ENCODE measurements at places on chromosomes 11 and 22.

DNA sequence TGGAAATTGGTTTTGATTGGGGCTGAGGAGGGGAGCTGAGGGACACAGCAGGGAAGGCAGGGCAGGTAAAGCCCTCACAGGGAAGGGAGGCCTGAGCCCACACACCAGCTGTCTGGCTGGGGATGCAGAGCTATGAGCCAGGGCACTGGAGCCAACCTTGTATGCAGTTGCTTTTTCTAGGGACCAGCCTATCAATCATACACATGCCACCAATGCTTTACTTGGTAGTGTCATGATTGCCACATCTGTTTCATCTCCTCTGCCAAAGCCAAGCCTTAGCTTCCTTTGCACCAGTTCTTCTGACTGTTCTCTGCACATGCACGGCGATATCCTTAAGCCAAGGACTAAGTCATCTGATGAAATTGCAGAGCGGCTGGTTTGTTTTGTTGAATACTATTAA lies 207.1 kb upstream of the PLET1 start:
- DNase-seq: no peak

GRCh38 chr22:37088108-37088605 lies 21.4 kb downstream of the TMPRSS6 start:
- DNase-seq: no peak

DNA sequence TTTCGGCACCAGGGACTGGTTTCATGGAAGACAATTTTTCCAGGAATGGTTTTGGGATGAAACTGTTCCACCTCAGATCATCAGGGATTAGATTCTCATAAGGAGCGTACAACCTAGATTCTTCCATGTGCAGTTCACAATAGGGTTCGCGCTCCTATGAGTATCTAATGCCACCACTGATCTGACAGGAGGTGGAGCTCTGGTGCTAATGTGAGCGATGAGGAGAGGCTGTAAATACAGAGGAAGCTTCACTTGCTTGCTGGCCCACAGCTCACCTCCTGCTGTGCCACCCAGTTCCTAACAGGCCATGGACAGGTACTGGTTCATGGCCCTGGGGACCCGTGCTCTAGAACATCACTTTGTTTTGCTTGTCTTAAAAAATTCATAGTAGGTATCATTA lies 41.8 kb upstream of the AMPD3 start:
- peak; percentile 70 for DNase-seq

DNA sequence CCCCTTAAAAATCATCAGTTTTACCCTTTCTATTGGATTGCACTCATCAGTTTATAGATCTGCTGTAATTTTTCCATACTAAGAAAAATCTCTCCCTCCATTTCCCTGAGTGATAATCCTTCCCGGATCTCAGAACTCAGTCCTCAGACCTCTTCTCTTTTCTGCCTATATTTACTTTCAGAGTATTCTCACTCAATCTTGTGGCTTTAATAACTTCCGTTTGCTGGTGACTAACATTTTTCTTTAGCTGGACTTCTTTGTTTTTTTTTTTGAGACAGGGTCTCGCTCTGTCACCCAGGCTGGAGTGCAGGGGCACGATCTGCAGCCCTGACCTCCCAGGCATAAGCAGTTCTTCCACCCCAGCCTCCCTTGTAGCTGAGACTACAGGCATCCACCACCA lies 10.4 kb downstream of the ATXN10 start:
- DNase-seq: no peak

DNA sequence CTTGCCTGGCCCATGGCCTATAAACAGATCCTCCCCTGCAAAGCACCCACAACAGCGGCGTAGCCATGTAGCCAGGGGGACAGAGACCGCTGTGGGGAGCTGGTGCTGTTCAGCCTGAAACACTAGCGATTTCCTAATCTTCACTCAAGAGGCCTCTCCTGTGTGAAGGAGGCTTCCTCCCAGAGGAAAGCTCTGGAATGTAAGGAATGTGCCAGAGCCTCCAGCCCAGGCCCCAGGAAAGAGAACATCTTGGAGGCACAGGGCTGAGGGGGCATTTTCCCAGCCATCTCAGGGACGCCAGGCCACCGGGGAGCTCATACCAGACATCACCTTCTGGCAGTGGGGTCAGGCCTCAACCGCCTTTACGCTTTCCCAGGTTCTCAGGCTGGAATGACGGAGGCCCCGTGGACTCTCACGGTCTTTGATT lies 24.0 kb downstream of the MIAT start:
- no peak for DNase-seq

- no peak for DNase-seq
Measured at GRCh38 chr11:76724171-76724768, 53.7 kb upstream of the LRRC32 start.

DNA sequence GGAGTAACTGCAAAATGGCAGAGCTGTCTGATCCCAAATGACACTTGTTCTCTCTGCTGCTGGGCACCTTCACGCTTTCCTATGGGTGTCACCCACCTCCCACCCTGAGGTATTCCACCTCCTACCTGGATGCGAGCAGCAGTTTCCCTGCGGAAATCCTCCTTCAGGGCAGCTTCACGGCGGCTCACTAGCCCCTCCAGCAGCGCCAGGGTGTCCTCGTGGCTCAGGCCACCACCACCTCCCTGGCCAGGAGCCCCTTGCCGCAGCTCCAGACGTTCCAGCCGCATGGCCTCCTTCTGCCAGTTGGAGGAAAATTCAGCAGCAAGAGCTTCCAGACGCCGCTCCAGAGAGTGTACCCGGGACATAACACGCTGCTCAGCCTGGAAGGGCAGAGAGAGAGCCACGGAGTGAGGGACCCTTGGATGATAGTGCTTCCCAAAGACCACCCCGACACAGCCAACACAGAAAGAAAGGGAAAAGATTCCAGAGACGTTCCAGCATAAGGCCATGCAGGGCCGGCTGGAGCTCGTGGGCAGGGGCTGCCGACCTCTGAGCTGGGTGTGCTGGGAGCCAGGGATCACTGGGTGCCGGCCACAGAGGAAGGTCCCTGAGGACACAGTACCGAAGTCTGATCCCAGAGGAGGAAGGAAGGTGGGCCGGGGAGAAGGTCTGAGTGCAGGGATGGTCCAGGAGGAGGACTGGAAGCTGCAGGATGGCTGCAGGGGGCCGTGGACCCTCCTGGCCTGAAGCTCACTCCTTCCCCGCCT lies 13.4 kb downstream of the SUN2 start:
- no peak for DNase-seq

- DNase-seq: no peak
Measured at GRCh38 chr11:100753571-100753970, 66.5 kb downstream of the ARHGAP42 start.

DNA sequence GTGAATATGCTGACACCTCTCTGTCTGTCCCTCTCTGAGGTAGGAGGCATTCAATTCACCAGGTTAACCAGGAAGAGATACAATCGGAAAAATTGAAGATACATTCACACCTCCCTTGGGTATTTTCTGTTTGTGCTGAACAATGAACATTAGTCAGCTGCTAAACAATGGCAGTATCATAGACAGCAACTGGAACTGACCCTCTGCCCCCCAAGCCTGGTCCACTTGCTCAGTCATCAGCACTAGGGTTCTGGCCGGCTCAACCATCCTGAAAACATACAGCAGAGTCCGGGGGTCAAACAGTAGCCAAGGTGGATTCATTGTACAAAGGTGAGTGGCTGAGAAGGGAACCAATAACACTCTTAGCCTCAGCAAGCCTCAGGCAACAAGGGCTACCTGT lies 4.0 kb downstream of the NECTIN1 start:
- no peak for DNase-seq

- no peak for DNase-seq
Measured at GRCh38 chr22:47623066-47623762, 860.8 kb downstream of the TBC1D22A start.

- no peak for DNase-seq
Measured at GRCh38 chr22:43292630-43293018, 50.5 kb downstream of the SCUBE1 start.

- DNase-seq: peak; percentile 18
Measured at GRCh38 chr22:17734187-17734586, 40.1 kb downstream of the BID start.

Measured in CD4-positive, alpha-beta T cell treated with Interleukin-2 at 100 ng/mL for 4 hours (primary cell).